ENCODE measurements at places on chromosomes 7 and 10. TPM values are rescaled to one million over a fixed set of nuclear protein-coding genes. Genes with fewer than 3 reads are reported as not detected.

The MYOZ1 gene
- total RNA-seq: not detected

The KEL gene
- under 0.01 TPM for total RNA-seq

The TRRAP gene
- 22.5 TPM for total RNA-seq

The PTPN12 gene
- total RNA-seq: 52.6 TPM

The EBLN1 gene
- total RNA-seq: not detected

The MSS51 gene
- total RNA-seq: 0.54 TPM

The RELN gene
- total RNA-seq: 1.9 TPM

All from endothelial cell of coronary artery (primary cell).